HCEC 1CT (cell line): ENCODE measurements at places on chromosomes 1 and 21.

GRCh38 chr1:9643351-9644256, 7.9 kb upstream of the PIK3CD start:
- DNase-seq: no peak

GRCh38 chr1:46488343-46489168, 1.1 kb upstream of the DMBX1 start:
- peak; percentile 45 for DNase-seq

- DNase-seq: no peak
Measured at GRCh38 chr1:231527586-231528171, 790 bp upstream of the TSNAX start.

DNA sequence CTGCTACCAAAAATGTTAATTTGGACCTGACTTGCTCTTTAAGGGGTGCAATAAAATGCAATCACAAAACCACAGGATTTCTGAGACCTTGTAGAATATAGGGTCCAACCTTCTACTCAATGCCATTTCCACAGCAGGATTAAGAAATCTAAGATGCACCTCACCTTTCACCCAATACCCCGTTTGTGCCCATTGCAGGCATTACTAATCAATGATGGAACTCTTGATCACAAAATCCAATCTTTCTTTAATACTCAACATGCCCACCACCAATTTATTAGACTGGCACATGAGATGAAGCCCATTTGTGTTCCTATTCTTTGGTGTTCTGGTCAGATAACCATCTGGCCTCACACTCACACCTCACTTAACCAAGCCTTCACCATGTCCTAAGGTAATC, 117.2 kb upstream of the IGSF21 start:
- no peak for DNase-seq

DNA sequence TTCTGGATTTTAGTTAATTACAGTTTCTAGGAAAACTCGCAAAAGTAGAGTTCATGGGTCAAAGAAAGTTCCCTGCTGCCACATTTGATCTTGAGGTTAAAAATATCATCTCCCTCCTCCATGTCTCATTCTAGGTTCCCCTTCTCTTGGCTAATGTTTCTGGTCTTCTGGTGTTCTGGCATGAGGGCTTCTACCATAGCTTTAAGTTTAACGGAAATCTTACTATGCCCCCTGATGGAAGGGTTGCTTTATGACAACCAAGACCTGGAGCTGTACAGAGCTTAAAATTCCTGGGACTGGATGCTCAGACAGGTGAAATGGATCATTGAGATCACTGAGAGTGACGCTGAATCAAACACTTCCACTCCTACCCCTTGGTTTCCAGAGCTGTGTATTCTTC, 1881.7 kb downstream of the MRPL39 start:
- no peak for DNase-seq

- DNase-seq: no peak
Measured at GRCh38 chr21:41068496-41068895, 99.5 kb upstream of the BACE2 start.
